A549 treated with ZK216348 at 1 μM for 4 hours (cell line): ENCODE measurements at places on chromosomes 2 and 18. TPM values are rescaled to one million over a fixed set of nuclear protein-coding genes. Genes with fewer than 3 reads are reported as not detected.

The RAB27B gene
- 10.2 to 14.7 TPM (median 12.6 TPM) in 5 replicates for total RNA-seq

The COL3A1 gene
- 0.11 to 0.28 TPM (median 0.15 TPM) in 5 replicates for total RNA-seq

The SCN7A gene
- not detected in 5 replicates for total RNA-seq

The GREB1 gene
- total RNA-seq: 2.2 to 3.7 TPM (median 2.7 TPM) in 5 replicates

The DNAJC5G gene
- not detected in 5 replicates for total RNA-seq

The SPATA3 gene
- total RNA-seq: not detected in 5 replicates

The SP140 gene
- total RNA-seq: 0.22 to 0.39 TPM in 2 of 5 replicates, not detected in the others

The CFC1 gene
- not detected in 5 replicates for total RNA-seq

The KYNU gene
- 250 to 331 TPM (median 273 TPM) in 5 replicates for total RNA-seq

The MAP2 gene
- 0.74 to 1.5 TPM (median 1.3 TPM) in 5 replicates for total RNA-seq

The ABCG8 gene
- not detected in 5 replicates for total RNA-seq

The STEAP3 gene
- total RNA-seq: 32.7 to 55.4 TPM (median 48.8 TPM) in 5 replicates

The FTCDNL1 gene
- total RNA-seq: 2.6 to 3.6 TPM (median 3.1 TPM) in 5 replicates

The CCDC102B gene
- total RNA-seq: 0.38 to 0.92 TPM (median 0.52 TPM) in 4 of 5 replicates, not detected in the other

The RAB3GAP1 gene
- total RNA-seq: 23.4 to 39.4 TPM (median 27.1 TPM) in 5 replicates

The FOXI3 gene
- 0.08 TPM in 1 of 5 replicates, not detected in the others for total RNA-seq

The CHST10 gene
- total RNA-seq: 14.7 to 15.6 TPM (median 15.4 TPM) in 5 replicates

The TRIM54 gene
- 0.40 to 0.73 TPM (median 0.57 TPM) in 5 replicates for total RNA-seq

The G6PC2 gene
- total RNA-seq: not detected in 5 replicates

The FEV gene
- not detected in 5 replicates for total RNA-seq

The SOWAHC gene
- 6.6 to 13.5 TPM (median 11.7 TPM) in 5 replicates for total RNA-seq

The C2orf78 gene
- not detected in 5 replicates for total RNA-seq

The IL37 gene
- total RNA-seq: not detected in 5 replicates

The ATL2 gene
- 46.6 to 57.7 TPM (median 50.9 TPM) in 5 replicates for total RNA-seq

The CHMP3 gene
- total RNA-seq: 117 to 144 TPM (median 126 TPM) in 5 replicates

The TFCP2L1 gene
- 7.1 to 10.9 TPM (median 9.5 TPM) in 5 replicates for total RNA-seq

The POTEI gene
- not detected in 5 replicates for total RNA-seq

The RAB11FIP5 gene
- 26.8 to 37.4 TPM (median 35.3 TPM) in 5 replicates for total RNA-seq

The ANKRD62 gene
- total RNA-seq: not detected in 5 replicates

The CFAP65 gene
- 0.11 to 0.23 TPM (median 0.18 TPM) in 5 replicates for total RNA-seq

The AAK1 gene
- 9.7 to 20.5 TPM (median 13.7 TPM) in 5 replicates for total RNA-seq

The MC5R gene
- not detected in 5 replicates for total RNA-seq

The ABCB11 gene
- total RNA-seq: 0.02 TPM in 1 of 5 replicates, not detected in the others
